ENCODE measurements at places on chromosomes 3 and 15. TPM values are rescaled to one million over a fixed set of nuclear protein-coding genes. Genes with fewer than 3 reads are reported as not detected.

MUC20 gene
- 34.9 TPM for total RNA-seq

GRCh38 chr3:9399746-9400145 is 2.3 kb downstream of the SETD5 start:
- no peak for ATAC-seq

GRCh38 chr3:10437272-10437994 is 68.0 kb downstream of the ATP2B2 start:
- ATAC-seq = peak; percentile 18

- no peak for ATAC-seq
Observed at GRCh38 chr15:49644364-49644794, 23.5 kb downstream of the DTWD1 start.

- peak; percentile 63 for ATAC-seq
Observed at GRCh38 chr3:180934638-180935037, 22.2 kb downstream of the FXR1 start.

- ATAC-seq = no peak
Observed at GRCh38 chr15:70710714-70711113, 52.6 kb downstream of the UACA start.

SPTSSB gene
- total RNA-seq = 3.2 TPM

GOLGA6A gene
- 0.08 TPM for total RNA-seq

DNA sequence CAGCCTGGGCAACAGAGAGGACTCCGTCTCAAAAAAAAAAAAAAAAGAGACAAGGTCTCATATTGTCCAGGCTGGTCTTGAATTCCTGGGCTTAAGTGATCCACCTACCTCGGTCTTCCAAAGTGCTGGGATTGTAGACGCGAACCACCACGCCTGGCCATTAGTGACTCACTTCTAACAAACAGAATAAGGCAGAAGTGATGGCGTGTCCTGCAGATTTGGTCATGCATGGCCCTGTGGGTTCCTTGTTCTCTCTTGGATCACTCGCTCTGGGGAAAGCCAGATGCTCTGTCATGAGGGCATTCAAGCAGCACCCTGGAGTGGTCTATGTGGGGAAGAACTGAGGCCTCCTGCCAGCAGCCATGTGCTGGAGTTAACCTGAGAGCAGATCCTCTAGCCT is 27.4 kb upstream of the TJP1 start:
- ATAC-seq = peak; percentile 98

GRCh38 chr3:15713364-15713763 is 84.4 kb downstream of the ANKRD28 start:
- ATAC-seq = no peak

DNA sequence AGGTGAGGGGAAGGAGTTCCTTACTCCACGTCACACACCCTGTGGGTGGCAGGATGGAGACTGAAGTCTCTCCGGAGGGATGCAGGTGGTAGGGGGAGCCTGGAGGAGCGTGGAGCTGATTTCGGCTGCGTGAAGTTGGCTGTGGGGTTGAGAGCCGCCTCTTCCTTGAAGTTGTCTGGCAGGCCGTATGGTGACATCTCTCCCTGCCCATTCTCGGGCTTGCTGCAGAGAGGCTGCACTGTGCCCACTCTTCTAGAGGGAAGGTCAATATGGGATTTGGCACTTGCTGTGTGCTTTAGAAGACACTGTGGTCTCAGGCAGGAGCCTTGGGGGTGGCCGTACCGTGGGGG is 13.4 kb upstream of the FBLN2 start:
- no peak for ATAC-seq

BSN gene
- 0.08 TPM for total RNA-seq

DNA sequence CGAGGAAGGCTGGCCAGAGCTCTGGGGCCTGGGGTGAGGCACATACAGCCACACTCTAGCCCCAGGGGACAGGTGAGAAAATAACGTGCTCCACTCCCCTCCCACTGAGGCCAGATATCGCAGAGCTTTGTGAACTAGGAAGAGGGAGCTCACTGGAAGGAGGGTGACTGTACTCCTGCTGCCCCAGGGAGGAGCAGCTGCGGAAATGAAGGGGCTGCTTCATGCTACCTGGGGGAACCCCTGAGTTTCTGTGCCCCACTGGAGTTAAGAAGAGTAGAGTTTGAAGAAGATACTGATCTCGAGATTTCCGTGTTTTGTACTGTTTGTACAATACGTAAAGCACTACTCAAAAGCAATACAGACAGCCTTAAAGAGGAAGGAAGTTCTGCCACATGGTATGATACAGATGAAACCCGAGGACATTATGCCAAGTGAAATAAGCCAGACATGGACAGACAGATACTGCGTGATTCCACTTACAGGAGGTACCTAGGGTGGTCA is 44.6 kb downstream of the CMTM6 start:
- peak; percentile 47 for ATAC-seq

- ATAC-seq = no peak
Observed at GRCh38 chr3:72675243-72675642, 173.0 kb downstream of the SHQ1 start.

DNA sequence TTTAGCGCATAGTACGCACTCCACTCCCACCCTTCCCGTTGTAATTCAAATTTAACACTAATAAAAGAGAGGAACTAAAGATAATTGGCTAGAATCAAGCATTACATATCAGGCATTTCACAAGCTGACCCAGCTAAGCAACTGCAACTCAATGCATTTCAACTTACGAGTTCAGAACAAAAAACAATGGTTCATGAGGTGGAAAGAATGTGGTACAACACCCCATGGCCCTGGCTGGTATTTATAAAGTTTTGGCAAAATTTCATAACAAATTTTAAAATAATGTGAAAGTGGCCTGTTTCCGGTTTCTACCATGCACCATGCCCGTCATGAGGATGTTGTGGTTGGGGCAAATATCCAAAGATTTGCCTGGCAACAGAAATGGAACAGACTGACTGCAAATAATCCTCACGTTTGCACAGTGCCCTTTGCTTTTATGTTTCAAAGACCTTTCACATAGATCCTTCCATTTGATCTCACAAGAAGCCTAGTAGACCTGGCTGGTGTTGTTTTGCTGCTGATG is 455.3 kb upstream of the NR2F2 start:
- no peak for ATAC-seq

DNA sequence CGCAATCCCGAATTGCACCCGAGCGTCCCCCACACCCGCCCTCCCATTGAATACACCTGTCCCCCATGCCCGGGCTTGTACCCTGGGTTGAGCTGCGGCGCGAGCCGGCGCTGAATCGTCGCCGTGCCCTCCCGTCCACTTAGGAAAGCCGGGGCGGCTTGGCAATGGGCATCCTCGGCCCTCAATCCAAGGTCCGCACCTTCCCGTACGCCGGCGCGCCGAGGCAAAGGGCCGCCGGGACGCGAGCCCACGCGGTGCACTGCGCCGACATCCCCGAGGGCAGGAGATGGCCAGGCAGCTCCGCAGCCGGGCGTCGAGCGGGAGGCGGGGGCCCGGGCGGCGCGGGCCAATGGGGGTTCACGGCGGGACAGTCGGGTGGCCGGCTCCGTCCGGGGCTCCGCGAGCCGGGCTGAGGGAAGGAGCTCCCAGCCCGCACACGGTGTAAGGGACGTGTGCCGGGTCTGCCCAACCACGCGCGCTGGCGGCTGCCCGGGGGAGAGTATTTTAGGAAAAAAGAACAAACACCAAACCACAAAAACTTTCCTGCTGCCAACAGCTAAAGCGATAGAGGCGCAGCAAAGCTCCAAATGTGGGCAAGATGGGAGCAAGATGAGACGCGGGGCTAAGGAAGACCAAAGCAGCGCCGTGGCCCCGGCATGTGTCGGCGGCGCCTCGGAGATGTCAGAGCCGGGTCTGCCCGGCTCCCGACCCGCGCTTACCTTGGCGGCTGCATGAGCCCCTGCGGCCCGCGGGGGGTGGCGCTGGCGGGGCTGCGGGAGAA is 621 bp downstream of the RGMA start:
- ATAC-seq = peak; percentile 64

GRCh38 chr3:150269526-150269925 is 138.6 kb upstream of the TSC22D2 start:
- ATAC-seq = no peak

DNA sequence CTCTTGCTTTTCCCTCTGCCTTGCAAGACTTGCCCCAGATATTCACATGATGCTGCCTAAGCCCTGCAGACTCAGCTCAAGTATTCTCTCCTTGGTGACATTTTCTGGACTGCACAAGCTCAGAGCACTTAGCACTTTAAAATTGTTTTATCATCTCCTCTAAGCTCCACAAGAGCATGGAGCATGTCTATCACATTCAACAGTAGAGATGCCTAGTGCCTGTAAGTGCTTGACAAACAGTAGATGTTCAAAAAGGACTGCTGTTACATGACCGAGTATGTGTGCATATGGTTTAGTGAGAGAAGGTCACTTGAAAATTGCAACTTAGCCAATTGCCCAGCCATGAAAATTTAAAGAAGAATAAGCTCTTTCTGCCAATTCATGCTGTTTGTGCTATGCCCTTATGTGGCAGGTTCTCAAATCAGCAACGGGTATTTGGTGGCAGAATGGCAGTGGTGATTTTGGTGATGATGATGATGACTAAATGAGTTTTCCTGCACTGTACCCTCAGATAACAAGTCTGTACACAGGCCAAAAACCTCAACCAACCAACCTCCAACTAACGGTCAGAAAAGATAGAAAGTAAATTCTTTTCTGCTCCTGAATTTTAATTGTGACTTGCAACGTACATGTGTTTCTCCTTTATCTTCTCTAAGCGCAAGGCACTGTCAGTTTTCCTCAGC is 647.2 kb upstream of the UBE2E2 start:
- no peak for ATAC-seq

DNA sequence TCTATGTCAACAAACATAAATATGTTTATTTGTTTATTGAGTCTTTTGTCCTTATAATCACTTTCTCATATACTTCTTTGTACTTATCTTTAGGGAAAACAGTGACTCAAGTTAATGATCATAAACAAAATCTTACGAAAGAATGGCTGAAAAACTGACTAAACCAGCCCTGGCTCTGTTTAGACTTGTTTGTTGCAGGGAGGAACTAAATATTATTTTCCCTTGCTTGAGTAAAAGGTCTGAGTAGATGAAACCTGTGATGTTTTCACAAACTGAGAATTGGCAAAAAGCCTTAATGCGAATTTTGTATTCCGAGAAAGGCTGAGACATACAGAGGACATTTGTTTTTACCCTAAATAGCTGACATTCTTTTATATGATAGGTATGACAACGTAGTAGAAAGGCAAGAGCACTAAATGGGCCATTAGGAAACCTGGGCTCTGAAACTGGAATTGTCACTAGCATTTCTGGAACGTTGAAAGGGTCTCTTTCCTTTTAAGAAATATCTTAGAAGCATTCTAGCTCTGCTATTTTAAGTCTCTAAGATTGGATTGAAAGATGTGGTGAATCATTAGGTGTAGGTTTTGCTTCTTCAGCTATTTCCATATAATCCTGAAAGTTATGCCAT is 18.2 kb upstream of the CLDN16 start:
- ATAC-seq = peak; percentile 78

DNA sequence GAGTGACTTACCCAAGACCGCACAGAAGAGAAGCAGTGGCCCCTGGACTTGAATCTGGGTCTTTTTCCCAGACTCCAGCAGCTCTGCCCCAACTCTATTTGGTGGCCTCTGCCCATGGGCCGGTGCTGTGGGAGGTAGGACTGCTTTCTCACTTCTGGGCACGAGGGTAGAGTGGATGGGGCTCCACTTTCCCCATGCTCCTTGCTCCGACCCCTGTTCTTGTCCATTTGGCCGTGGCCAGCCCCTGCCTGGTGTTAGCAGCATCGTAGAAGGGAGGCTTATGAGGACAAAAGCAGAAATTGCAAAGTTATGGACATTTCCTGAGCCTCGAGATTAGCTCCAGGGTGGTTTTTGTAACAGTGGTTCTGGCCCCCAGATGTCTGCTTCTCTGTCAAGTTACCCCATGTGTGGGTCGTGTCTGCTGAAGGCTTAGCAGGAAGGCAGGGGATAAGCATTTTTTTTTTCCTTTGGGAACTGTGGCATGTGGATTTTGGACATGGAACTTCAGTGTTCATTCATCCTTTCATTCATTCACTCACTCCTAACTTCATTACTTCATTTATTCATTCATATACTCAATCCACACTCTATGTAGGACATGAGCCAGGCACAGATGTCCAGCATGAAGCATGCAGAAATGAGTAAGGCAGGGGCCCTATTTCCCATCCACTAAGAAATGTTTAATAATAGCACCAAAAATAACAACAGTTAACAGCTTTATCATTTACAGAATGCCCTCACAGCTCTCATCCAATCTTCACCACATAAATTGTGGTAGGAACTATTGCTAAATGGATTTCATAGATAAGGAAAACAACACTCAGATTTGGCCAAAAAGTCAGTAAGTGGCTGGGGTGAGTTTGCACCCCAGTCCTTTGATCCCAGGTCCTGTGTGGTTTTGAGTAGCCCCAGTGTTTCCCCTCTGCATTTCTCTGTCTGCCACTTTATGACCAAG is 180.5 kb downstream of the OPA1 start:
- no peak for ATAC-seq

- ATAC-seq = peak; percentile 37
Observed at GRCh38 chr15:77527164-77527778, 105.4 kb downstream of the LINGO1 start.

- ATAC-seq = no peak
Observed at GRCh38 chr3:27675287-27675686, 46.8 kb downstream of the EOMES start.

GRCh38 chr3:148036331-148036876 is 627.2 kb downstream of the ZIC1 start:
- ATAC-seq = no peak

DNA sequence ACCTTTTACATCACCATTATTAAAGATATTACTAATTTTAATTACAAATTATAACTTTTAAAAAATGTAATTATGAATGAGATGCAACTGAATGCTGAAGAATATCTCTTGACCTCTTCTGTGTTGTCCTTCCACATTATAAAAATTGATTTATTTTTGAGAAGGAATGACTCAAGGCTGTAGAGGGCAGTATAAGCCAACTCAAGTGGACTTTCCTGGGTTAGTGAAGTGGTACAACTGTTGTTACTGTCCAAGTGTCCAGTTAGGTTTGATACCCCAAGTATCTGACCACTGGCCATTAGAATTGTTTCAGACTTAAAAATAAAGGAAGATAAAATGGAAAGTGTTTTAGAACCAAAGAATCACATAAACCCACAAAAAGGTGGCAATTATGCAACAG is 51.9 kb downstream of the BBX start:
- no peak for ATAC-seq

AGBL1 gene
- total RNA-seq = not detected

ITIH4 gene
- 2.1 TPM for total RNA-seq

GRCh38 chr15:51861557-51862359 is 32.3 kb downstream of the TMOD3 start:
- ATAC-seq = peak; percentile 9

Measured in esophagus mucosa (tissue), 1 donor.